K562 (cell line): ENCODE measurements at places on chromosomes 5 and 9. TPM values are rescaled to one million over a fixed set of nuclear protein-coding genes. Genes with fewer than 3 reads are reported as not detected.

GRCh38 chr9:36140086-36141084 is 3.9 kb downstream of the GLIPR2 start:
- H3K27ac ChIP-seq: no peak overlapping the region
- H3K4me3 ChIP-seq: no peak overlapping the region
- H3K27me3 ChIP-seq: no peaks in the 10 kb centered on the region

- no peak overlapping the region for H3K4me3 ChIP-seq
- H3K27me3 ChIP-seq: peaks cover 3% of the 10 kb centered on the region; the same call in 1 of the 3 replicates
- H3K4me1 ChIP-seq: peaks cover 12% of the 10 kb centered on the region; the same call in 2 of the 3 replicates
- no peak overlapping the region for H3K27ac ChIP-seq
- no peaks in the 10 kb centered on the region for H3K36me3 ChIP-seq
- DNase-seq: no peak
These were observed 39.1 kb upstream of the GRHPR start for GRCh38 chr9:37383393-37383792.

DNA sequence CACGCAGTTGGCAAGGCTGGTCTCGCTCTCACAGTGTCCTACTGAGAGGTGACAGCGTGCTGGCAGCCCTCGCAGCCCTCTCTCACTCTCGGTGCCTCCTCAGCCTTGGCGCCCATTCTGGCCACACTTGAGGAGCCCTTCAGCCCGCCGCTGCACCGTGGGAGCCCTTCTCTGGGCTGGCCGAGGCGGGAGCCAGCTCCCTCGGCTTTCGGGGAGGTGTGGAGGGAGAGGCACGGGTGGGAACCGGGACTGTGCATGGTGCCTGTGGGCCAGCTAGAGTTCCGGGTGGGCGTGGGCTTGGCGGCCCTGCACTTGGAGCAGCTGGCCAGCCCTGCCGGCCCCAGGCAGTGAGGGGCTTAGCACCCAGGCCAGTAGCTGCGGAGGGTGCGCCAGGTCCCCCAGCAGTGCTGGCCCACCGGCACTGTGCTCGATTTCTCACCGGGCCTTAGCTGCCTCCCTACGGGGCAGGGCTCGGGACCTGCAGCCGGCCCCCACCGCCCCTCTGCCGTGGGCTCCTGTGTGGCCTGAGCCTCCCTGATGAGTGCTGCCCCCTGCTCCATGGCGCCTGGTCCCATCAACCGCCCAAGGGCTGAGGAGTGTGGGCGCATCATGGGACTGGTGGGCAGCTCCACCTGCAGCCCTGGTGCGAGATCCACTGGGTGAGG is 15.7 kb upstream of the RNF180 start:
- no peak for DNase-seq
- H3K4me1 ChIP-seq: no peaks in the 10 kb centered on the region
- H3K27me3 ChIP-seq: no peaks in the 10 kb centered on the region
- H3K4me3 ChIP-seq: no peak overlapping the region
- no peaks in the 10 kb centered on the region for H3K36me3 ChIP-seq

- DNase-seq: no peak
- no peaks in the 10 kb centered on the region for H3K36me3 ChIP-seq
- H3K27ac ChIP-seq: no peak overlapping the region
- no peaks in the 10 kb centered on the region for H3K27me3 ChIP-seq
- no peak overlapping the region for H3K4me3 ChIP-seq
These were observed 50.2 kb upstream of the ASTN2 start for GRCh38 chr9:117464941-117465616.

GRCh38 chr5:65043843-65044359 is 275.2 kb downstream of the CWC27 start:
- H3K4me1 ChIP-seq: no peaks in the 10 kb centered on the region
- H3K27ac ChIP-seq: no peak overlapping the region
- H3K27me3 ChIP-seq: no peaks in the 10 kb centered on the region
- no peak overlapping the region for H3K4me3 ChIP-seq

DNA sequence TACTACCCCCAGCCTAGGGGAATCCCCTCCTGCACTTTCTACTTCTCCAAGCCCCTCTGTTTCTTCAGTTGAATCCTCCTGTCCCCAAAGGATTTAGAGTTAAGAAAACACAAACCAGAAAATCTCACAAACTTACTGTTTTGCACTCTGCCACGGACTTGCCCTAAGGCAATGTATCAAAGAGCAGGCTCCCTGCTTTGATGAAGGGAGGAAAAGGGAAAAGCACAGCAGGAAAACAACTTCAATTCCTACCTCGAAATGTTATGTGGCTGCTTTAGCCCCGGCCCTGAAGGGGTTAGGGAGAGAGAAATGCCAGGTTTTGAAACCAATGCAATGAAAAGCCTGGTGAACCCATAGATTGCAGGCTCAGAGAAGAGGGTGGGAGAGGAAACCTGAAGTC is 254.7 kb downstream of the MAN2A1 start:
- no peak overlapping the region for H3K27ac ChIP-seq
- no peaks in the 10 kb centered on the region for H3K36me3 ChIP-seq
- H3K27me3 ChIP-seq: no peaks in the 10 kb centered on the region
- H3K4me3 ChIP-seq: no peak overlapping the region
- H3K4me1 ChIP-seq: no peaks in the 10 kb centered on the region

DNA sequence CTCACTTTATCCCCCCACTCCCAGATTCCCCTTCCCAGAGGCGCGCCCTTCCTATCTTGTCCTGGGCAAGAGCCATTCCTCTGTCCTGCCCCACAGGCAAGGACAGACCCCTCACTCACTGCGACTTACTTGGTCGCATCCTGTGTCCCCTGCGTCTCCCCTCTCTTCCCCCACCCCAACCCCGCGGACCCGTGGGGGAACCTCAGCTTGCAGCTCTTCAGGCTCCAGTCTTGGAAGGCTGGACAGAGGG is 542 bp downstream of the GGTA1 start:
- H3K27ac ChIP-seq: no peak overlapping the region
- H3K27me3 ChIP-seq: peaks cover 24% of the 10 kb centered on the region
- H3K4me1 ChIP-seq: no peaks in the 10 kb centered on the region

DNA sequence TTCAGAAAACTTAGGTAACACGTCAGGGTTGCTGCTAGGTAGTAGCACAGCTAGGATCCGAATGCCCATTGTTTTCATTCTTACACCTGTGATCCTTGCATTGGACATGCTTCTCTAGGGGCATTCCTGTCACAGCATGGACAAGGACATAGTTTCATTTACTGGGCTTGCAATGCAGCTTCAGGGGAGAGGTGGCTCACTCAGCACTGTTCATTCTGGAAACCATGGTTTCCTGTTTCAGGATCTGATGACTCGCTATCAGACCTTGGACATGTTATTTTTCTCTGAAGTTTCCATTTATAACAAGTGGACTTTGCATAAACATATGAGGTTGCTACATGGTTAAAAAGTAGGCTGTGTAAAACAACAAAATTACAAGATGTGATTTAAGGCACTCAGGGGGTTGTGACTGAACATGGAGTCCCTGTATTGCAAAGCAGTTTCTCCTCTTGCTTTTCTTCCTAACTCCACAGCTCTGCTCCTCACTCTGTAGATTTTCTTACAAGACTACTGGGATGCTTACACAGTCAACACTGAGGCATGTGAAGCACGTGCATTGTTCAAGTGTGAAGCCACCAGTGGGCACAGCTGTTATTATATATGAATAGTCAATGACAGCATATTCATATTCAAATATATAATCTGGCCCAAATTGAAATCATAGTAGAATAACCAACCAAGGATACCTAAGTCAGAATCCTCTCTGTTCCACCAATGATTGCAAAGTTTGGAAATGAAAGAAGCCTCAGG is 66.1 kb upstream of the STK32A start:
- no peaks in the 10 kb centered on the region for H3K36me3 ChIP-seq
- H3K4me1 ChIP-seq: no peaks in the 10 kb centered on the region
- H3K27me3 ChIP-seq: no peaks in the 10 kb centered on the region
- H3K27ac ChIP-seq: no peak overlapping the region

GRCh38 chr5:73384861-73385260 is 63.7 kb downstream of the FOXD1 start:
- H3K4me1 ChIP-seq: no peaks in the 10 kb centered on the region
- no peak overlapping the region for H3K27ac ChIP-seq
- DNase-seq: no peak
- H3K36me3 ChIP-seq: no peaks in the 10 kb centered on the region
- peaks cover 31% of the 10 kb centered on the region for H3K27me3 ChIP-seq

DNA sequence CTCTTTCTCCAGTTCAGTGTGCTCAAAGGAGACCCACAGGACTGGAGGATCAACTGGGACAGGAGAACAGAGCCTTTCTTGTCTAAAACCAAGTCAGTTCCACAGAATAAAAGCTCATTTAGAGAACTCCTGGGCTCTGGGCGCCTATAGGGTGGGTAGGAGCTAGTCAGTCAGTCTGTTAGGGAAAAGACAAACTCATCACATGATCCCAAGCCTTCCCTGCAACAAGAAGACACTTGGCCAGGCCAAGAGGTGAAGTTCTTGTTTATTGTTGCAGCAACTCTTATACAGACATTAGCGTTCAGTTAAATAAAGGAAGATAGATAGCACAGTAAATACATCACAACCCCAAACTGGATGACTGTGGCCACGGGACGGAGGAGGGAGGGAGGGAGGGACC is 102.3 kb downstream of the ENTREP1 start:
- no peak for DNase-seq
- H3K27ac ChIP-seq: no peak overlapping the region
- peaks cover 22% of the 10 kb centered on the region for H3K27me3 ChIP-seq
- H3K4me3 ChIP-seq: no peak overlapping the region
- H3K36me3 ChIP-seq: no peaks in the 10 kb centered on the region

- no peak overlapping the region for H3K27ac ChIP-seq
- no peaks in the 10 kb centered on the region for H3K36me3 ChIP-seq
- no peak overlapping the region for H3K4me3 ChIP-seq
- H3K4me1 ChIP-seq: no peaks in the 10 kb centered on the region
- H3K27me3 ChIP-seq: no peaks in the 10 kb centered on the region
- no peak for DNase-seq
These were observed 75.5 kb upstream of the ELL2 start for GRCh38 chr5:96037128-96037527.

GRCh38 chr9:131976157-131977108 is 103.2 kb downstream of the MED27 start:
- no peaks in the 10 kb centered on the region for H3K36me3 ChIP-seq
- peaks cover 3% of the 10 kb centered on the region; the same call in 1 of the 2 replicates for H3K4me1 ChIP-seq
- H3K4me3 ChIP-seq: no peak overlapping the region
- no peak overlapping the region for H3K27ac ChIP-seq

DNA sequence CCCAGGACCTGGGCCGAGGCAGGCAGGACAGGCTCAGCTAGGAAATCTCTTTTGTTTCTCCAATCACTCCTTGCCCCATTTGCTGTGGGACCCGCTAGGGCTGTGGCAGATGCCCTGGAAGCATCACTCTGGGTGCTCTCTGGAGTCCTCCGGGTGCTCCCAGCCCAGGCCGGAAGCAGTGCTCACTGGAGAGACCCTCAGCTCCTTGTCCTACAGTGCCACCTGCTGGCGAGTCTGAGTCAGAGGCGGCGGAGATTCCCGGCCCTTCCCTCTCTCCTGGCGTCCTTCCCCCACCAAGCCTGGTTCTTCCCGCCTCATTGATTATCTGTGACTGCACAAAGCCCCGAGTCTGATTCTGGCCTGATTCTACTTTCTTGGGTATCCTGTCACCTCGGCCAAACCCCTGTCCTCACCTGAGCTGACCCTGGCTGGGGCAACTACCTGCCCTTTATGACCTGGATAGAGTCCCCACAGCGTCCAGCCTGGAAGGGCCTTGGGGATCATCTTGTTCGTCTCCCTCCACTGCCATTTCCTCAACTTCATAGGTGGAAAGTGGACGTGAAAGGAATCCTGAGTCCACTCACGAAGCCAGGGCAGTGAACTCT is 7.3 kb upstream of the BARHL1 start:
- DNase-seq: peak; percentile 74
- no peaks in the 10 kb centered on the region; the same call in 1 of the 2 replicates for H3K4me1 ChIP-seq
- H3K27ac ChIP-seq: no peak overlapping the region
- H3K4me3 ChIP-seq: no peak overlapping the region
- H3K27me3 ChIP-seq: peaks cover 62% of the 10 kb centered on the region

Gene CATSPER3
- total RNA-seq: 0.34 and 0.49 TPM in 2 replicates

Gene NPDC1
- 1.5 and 2.1 TPM in 2 replicates for total RNA-seq

Gene RFESD
- total RNA-seq: 128 and 129 TPM in 2 replicates

Gene ROR2
- 33.6 and 33.8 TPM in 2 replicates for total RNA-seq

Gene SPINK14
- total RNA-seq: not detected in 2 replicates

Gene MYOT
- total RNA-seq: not detected in 2 replicates

Gene GARIN3
- not detected in 2 replicates for total RNA-seq

Gene PRRT1B
- total RNA-seq: not detected in 2 replicates

Gene CXCL14
- not detected in 2 replicates for total RNA-seq

Gene SLIT3
- total RNA-seq: 0.04 and 0.13 TPM in 2 replicates
